ENCODE measurements at places on chromosomes 16 and 17.

DNA sequence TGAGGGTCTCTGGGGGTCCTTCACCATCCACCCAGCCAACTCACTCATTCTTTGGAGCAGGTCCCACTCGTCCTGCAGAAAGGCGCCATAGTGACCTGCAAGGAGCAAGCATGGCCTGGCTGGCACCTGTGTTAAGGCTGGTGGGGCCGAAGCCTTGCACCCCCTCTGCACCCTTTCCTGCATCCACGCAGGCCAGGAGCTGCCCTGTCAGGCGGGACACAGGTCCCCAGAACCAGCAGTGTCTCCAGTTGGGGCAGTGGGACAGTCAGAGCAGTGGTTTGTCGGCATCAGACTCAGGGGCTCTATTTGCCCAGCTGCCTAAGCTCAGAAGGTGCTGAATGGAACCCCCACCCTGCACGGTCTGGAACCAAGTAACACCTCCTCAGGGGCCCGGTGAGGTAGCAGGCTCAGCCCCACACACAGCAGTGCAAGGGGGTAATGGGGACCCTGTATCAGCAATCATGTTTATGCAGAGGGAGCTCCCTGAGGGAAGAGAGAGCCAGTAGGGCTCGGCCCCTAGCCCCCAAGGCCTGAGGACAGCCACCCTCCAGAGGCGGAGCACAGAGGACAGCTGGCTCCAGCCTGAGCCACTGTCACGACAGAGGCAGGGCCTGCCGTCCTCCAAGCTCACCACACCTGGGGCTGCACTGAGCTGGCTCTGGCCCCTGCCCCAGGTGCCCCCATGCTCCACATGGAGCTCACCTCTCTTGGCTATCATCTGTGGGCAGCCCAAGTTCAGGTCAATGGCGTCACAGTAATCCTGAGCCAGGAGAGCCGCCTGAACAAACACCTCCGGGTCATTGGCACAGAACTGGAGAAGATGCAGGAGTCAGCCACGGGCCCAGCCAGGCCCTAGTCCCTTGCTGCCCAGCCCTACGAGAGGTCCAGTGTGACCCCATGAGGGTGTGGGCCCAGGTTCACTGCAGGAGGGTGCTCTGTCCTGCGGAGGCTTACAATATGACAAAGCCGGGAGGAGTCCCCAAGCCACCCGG, 1.9 kb downstream of the DUS1L start:
- DNase-seq, result no peak

DNA sequence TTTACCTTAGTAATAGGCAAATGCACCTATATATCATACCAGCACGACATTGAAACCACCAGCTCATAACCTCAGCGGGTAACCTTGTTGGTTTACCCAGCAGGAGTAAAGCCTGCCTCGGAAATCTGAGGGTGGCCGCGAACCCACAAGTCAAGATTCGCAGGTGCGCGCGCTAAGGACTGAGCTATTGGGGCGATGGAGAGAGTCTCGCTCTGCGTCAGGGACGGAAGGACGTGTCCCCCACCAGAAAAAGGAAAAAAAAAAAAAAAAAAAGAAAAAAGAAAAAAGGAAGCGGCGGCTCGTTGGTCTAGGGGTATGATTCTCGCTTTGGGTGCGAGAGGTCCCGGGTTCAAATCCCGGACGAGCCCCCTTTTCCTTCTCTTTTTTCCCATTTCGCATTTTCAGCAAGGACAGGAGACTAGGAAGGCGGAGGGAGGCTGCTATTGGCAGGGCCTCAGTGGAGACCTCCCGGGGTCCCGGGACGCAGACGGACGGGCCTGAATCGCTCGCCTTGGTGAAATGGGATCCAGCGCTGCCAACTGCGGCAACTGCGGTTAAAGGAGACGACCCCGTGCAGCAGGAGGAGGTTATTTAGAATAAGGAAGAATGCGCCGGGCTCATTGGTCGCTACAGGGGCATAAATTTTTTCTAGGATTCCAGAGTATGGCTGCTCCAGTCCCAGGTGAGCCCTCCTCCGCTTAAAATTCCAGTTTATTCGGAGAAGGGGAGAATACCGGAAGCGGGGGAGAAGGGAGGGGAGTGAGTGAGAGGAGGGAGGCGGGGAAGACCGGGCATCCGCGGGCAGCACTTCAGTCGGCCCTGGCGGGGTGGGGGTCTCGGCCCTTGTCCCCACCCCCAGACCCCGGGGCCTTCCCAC, at the start of gene OR1F1:
Gene OR1F1, plus strand, starts transcription at position 407 of the 877 bp plus-strand sequence.
- DNase-seq, result peak; percentile 53

DNA sequence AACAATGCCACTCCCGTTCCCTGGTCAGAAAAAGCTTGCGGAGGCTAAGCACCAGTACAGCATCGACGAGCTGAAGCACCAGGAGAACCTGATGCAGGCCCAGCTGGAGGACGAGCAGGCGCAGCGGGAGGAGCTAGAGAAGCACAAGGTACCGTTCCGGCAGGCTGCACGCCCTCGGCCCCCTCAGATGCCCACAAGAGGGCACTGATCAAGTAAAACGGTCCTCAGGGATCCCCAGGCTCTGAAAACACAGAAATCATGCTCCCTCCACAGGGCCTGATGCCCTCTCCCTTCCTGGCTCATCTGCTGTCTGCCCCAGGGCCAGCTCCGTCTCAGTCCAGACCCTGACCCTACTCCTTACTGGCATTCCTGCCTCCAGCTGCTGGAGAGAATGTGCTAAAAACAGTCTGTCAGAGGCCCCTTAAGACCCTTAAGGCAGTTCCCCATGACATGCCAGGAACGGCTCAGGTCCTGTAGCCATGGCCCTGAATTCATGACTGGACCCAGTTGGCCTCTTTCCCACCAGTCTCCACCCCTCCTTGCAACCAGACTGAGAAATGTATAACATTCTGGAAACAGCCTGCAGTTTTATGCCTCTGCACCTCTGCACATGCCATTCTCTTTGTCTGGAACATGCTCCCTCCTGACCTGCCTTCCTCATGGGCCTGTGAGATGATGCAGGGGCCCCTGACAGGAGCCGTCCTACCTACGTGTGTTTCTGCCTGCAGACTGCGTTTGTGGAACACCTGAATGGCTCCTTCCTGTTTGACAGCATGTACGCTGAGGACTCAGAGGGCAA, 21.8 kb downstream of the DRC3 start:
- peak; percentile 81 for DNase-seq

DNA sequence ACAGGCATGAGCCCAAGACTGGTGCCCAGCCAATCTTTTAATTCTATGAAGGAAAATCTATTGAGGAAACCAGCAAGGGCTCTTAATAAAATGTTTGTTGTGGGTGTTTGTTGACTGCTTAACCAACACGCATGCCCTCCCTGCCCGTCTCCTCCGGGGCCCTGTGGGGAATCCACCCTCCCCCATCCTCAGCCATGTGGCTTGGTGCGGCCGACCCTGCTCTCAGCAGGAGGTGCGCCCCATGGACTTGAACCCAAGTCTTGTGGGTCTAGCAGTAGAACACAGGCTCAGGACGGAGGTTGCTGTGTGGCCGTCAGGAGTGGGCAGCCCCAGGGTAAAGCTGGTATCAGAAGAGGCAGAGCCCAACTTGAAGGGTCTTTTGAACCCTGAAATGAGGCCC, 45.1 kb upstream of the MLYCD start:
- DNase-seq, result no peak

DNA sequence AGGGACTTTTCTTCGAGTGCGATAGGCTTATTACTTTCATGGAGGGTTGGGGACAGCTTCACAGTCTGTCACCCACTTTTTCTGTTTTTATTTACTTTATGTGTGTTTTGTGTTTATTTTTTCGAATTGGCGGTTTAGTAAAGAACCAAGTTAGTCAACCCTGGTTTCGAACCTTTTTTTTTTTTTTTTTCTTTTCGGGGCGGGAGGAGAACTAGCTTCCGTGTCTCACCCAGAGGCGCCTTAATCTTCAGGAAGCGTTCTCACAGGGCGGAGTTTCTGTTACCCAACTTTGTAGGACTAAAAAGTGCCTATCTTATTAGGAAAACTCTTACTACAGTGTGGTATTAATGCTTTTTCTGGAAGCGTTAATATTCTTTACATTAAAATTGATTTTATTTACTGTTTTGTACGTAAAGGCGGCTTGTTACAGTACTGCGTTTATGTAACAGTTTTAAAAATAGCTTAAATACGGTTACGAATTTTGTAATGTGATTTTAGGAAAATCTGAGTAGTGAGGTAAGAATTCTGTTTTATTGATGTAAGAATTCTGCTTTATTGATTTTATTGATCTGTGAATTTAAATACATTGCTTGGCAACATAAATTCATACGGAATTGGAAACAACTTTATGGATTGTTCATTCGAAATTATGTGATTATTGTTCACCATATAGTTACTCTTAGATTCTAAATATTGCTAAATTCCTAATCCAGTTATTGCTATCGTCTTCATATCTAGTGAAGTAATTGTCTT, 885 bp downstream of the ZNF207 start:
- DNase-seq, result peak; percentile 33

DNA sequence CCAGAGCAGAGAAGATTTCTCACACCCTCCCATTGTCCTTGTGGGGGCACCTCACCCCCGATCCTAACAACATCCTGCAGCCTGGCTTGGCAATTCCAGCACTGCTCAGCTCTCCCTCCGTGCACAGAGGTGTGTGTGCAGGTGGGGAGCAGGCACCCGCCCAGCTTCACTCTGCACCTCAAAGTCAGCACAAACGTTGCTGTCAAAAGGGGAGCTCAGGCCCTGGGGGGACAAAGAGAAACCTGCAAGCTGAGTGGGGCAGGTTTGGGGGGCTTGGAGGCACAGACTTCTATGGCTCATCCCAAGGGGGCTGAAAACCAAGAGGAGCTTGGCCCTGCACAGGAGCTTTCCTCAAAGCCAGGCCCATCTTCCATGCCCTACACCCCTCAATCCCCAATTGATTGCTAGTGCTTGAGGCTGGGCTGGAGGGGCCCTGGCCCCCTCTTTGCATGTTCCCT, 231.9 kb upstream of the TNRC6C start:
- no peak for DNase-seq

DNA sequence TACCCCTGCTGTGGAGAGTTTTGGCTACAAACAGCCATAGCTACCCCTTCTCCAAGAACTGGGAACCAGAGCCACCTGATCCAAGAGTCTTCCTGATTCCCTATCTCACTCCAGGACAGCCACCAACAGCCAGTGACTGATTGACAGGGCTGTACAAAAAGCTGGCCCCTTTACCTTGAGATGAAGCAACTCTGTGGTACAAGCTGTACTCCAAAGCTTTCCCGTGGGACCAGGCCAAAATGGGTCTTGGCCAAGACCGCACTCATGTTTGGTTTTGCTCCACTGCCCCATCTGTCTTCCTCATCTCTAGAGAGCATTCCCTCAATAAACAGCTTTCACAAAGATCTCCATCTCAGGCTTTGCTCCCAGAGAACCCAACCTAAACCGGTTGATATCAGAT, 43.6 kb downstream of the RNF157 start:
- no peak for DNase-seq

DNA sequence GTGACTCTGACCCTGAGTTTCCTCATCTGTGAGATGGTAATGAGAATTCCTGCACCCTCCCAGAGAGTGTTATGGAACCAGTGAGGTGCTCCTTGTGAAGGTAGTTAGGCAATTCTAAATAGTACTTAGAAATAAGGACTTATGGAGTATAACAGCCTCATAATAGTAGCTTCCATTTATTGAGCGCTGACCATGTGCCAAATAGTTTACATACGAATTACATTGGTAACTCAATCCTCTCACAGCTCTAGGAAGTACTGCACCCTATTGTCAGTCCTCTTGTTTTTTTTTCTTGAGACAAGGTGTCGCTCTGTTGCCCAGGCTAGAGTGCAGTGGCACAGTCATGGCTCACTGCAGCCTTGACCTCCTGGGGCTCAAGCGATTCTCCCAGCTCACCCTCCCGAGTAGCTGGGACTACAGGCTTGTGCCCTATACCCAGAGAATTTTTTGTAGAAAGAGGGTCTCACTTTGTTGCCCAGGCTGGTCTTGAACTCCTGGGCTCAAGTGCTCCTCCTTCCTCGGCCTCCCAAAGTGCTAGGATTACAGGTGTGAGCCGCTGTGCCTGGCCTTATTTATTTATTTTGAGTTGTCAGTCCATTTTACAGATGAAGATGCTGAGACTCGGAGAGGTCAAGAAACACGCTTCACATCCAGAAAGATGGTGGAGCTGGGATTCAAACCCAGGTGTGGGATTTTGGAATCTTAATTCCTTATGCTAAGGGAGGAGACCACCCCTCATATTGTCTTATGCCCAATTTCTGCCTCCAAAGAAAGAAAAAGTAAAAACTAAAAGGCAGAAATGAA, 2.9 kb downstream of the TNS4 start:
- no peak for DNase-seq

- no peak for DNase-seq
Observed at GRCh38 chr17:7842380-7843256, 8.6 kb downstream of the KDM6B start.

GRCh38 chr17:8073627-8074484, 13.7 kb downstream of the ALOX12B start:
- DNase-seq, result peak; percentile 90

- no peak for DNase-seq
Observed at GRCh38 chr16:85869785-85870558, 29.0 kb upstream of the IRF8 start.

DNA sequence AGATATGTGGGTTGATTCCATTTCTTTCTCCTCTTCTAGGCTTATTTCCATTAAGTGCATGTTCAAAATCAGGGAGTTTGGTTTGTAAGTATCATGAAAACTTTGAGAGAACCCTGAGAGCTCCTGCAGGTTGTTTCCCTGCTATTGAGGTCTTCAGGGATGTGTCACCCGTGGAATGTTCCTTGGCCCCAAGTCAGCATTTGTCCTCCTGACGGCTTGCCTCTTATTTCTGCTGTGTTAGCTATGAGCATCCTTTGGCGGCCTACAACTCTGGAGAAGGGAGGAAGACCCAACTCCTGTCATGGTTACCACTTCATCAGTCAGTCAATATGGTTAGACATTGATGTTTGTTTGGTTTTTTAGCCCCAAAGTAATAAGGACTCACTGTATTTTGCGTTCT, 180.8 kb downstream of the FTO start:
- DNase-seq, result no peak

DNA sequence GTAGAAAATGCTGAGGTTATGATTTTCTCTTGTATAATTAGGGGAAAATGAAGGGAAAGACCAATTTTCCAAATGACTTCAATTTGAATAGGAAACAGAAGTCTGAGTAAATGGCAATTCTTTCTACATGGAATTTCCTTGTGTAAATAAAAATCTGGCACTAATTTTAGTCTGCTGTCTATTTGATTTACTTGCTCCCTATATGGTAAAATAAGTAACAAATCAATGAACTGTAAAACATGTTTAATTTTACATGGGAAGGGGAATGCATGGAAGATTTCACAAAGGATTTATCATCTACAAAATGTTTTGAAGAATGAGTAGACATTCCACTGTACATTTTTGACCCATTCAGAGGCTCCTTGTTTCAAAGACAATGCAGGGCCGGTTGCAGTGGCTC, 811.6 kb upstream of the GOT2 start:
- DNase-seq, result no peak

DNA sequence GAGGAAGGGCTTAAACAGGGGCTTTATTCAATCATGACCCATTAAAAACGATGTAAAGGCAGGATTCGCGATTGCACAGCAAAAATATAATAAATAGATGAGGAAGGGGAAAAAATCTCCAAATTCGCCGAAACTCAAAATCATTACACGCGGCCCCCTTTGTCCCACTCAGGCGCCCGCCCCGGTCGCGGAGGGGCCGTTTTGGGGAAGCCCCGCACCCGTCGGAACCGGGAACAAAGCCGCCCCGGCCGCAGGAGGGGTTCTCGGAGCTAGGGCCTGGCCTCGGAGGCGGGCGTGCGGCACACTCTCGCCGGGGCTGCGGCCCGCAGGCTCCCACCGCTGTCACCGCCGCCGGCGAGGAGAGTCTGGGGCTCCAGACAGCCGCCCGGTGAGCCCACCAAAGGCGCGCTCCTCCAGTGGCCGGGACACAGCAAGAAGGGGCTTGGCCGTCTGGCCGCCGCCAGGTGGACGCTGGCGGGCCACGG, 521 bp downstream of the C16orf87 start:
- DNase-seq, result no peak

GRCh38 chr16:14002416-14002990, 68.6 kb upstream of the MRTFB start:
- DNase-seq, result no peak

Measured in iPS-NIHi11 (cell line).